ENCODE measurements at places on chromosomes 13 and 19.

- DNase-seq, result no peak
These were observed 83.6 kb downstream of the KDM4B start for GRCh38 chr19:5052515-5052914.

GRCh38 chr19:46759206-46759605, 13.0 kb upstream of the STRN4 start:
- no peak for DNase-seq

DNA sequence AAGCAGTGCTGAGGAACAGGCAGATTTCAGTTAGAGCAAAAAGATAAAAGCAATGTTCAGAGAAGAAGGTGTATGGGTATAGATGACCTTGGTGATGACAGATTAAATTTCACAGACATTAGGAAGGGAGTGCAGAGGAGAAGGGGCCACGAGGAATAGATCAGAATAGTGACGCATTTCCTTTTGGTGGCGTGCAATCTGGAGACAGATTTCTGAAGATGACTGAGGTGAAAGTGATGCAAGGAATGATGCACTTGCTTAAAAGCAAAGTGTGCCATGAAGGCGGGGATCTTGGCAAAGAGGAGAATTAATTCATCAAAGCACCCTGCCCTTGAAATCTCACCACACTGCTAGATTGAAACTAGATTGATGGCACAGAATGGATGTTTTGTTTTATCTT, 202.4 kb downstream of the ITGBL1 start:
- no peak for DNase-seq

DNA sequence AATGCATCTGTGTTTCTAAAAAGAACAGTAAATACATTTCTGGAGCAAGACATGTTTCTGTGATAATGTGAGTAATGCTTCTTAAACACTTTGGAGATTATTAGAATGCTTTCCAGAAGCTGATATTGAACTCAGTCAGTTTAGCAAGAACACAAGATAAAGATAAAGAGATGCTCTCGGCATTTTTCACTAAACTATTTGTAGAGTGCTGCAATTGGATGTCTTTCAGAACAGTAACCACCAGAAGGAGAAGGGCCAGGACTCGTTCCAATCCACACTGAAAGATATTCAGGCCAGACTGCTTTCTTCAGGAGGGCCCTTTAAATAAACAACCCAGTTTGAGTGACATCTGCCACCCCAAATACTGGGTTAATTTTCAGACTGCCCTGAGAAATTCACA, 456.0 kb downstream of the TBC1D4 start:
- DNase-seq, result no peak

- no peak for DNase-seq
These were observed 33.6 kb downstream of the TSHZ3 start for GRCh38 chr19:31315652-31316051.

GRCh38 chr13:32032759-32033158, 1.2 kb downstream of the FRY start:
- DNase-seq, result no peak

- DNase-seq, result no peak
These were observed 10.8 kb upstream of the RNF113B start for GRCh38 chr13:98187965-98188261.
